GM23248 (cell line): ENCODE measurements at places on chromosomes 16 and 17. TPM values are rescaled to one million over a fixed set of nuclear protein-coding genes. Genes with fewer than 3 reads are reported as not detected.
A peak's percentile ranks its signal among the peaks of the same experiment; 100 is the strongest.

ASPA gene
- total RNA-seq = 0.63 TPM in 1 of 2 replicates, not detected in the other

AATK gene
- 1.6 and 4.0 TPM in 2 replicates for total RNA-seq

DNA sequence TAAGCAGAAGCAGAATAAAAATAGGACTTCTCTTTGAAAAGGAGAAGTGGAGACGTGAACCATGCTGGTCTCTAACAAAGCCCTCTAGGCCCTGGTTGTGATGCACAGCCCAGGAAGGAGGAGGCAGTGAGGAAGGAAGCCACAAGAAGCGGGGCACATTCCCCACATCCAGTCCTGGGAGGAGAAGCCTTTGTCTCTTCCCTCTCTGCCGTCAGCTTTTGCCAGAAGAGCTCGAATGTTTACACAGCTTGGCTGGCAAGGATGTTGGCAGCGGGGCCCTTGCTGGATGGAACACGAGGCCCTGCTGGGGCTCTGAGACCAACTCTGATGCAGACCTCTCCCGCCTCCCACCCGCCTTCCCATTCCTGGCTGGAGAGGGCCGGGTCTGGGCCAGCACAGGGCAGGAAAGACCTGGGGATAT is 91.3 kb downstream of the MAF start:
- DNase-seq = no peak

RCVRN gene
- not detected in 2 replicates for total RNA-seq

BEAN1 gene
- 0.32 and 1.1 TPM in 2 replicates for total RNA-seq

GRCh38 chr16:68396481-68396880 is 51.8 kb downstream of the SMPD3 start:
- peak; percentile 83 for DNase-seq

NFATC2IP gene
- total RNA-seq = 12.1 and 16.8 TPM in 2 replicates

DNA sequence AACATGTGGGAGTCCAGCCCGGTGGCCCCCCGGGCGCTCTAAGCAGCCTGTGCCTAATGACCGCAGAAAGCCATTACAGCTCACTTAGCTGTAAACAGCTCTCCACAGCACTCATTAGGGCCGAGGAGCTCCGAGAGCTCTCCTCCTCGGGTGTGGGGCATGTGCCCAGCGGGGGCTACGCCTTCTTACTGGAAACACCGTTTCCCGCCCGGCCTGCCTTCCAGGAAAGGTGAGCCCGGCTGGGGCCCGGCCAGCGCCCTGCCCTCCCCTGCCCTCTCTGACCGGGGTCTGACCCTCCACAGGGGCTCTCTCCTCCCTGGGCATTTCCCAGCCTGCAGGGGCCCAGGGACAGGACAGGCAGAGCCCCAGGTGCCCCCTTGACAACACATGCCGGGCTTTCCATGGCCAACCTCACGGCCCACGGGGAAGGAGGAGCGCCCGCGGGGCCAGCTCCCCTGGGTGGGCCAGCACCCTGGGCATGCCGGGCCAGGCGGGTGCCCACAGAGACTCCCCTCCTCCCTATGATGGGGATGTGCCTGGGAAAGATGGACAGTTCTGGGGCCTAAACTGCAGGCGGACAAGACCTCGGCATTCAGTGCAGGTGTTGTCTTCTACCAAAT is 72.6 kb downstream of the SDK2 start:
- DNase-seq = no peak

DNA sequence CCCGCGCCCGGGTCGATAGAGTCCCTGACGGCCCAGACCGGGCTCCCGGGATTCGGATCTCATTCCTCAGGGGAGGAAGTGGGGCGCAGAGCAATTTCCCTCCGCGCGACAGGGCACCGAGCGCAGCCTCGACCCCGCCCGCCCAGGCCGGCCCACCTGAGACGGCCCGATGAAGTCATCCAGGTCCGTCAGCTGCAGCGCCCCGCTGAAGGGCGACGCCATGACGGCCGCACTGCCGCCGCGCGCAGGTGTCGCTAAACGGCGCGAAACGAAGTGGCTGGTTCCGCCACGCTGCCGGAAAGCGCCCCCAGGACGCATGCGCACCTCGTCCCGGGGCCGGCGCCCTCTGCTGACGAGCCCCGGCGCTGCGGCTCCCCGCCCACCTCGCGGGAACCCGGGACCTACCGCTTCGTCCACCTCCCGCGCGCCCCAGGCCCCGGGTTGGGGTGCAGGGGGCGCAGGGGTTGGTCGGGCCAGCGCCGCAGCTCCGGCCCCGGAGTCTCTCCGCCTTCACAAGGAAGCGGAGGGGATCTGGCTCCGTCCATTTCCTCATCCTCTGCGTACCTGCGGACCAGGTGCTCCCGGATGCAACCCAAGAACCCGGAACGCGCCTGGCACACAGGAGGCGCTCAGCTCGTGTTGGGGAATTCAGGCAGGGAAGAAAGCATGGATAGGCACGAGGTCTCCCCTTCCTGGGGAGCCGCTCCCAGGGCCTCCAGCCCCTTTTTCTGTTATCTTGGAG is at the start of gene CIAO3:
Gene CIAO3 (minus strand): TSS at position 234 of the 742 bp plus-strand sequence. CDS start 12 bp downstream, at position 222.
- DNase-seq = peak; percentile 96

DNA sequence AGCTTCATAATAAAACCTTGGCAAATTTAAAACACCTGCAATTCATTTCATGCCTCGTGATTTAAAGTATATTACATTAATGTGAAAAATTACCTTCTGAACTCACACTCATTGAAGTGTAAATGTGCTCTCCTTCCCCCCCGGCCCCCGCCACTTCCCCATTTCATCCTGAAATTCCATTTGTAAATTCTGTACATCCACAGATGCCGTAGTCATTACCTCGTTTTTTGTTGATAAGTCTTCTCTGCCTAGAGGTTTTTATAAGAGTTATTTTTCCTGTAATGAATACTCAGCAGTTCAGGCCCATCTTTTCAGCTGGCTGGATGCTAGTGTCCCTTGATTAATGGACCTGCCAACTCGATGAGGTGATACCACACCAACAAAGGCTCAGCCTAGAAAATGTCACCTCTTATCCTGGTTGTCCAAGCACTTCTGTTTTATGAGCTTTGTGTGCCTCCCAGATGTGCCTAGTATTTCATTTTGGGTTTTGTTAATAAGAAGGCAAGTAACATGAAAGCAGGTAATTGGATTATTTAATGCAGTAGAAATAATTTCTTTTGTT is 64.8 kb upstream of the KIFC3 start:
- DNase-seq = no peak

DNA sequence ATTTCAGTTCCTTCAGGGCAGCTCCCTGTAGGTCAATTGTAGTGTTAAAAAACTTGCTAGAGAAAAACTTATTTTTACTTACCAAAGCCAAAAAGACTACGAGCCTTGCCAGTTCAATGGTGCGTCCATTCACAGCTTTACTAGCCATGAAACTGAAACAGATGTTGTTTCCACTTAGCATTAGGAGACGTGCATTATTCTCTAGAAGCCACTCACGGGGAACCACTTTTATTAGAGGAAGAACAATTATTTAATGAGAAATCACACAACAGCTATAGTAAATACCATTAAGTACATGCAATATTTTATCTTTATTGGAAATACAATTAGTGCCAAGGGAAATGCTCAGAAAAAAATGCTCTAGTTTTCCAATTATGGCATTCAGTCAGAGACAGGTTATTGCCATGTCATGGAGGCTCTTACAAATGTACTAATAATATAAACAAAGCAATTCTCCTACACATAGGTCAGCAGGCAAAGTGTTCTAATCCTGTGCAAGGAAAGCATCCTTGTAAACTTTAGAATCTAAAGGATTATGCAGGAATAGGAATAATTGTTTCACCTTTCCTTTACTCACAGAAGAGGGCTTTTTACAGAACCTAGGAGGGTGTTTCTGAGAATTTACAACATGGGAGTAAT is 17.4 kb downstream of the LASP1NB start:
- no peak for DNase-seq

- DNase-seq = no peak
Observed at GRCh38 chr16:2686912-2687507, 4.7 kb downstream of the KCTD5 start.

- no peak for DNase-seq
Observed at GRCh38 chr17:72378414-72379390, 257.9 kb downstream of the SOX9 start.

DNA sequence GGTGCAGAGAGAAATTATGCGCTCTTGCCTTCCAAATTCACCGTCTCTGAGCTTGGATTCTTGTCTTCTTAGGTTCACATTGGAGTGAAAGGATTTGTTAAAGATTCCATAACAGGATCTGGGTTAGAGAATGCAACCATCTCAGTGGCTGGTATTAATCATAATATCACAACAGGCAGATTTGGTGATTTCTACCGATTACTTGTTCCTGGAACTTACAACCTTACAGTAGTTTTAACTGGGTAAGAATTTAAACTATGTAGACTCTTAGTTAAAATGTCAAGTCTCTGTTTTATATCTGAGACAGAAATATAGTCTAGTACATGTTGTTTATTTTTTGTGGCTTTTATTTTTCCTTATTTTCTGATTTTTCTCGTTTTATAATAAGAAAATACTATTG is 42.9 kb downstream of the CPD start:
- DNase-seq = no peak

GRCh38 chr16:11250786-11251524 is 5.0 kb downstream of the SOCS1 start:
- no peak for DNase-seq

C1QL1 gene
- 0.86 TPM in 1 of 2 replicates, not detected in the other for total RNA-seq

TBC1D3H gene
- not detected in 2 replicates for total RNA-seq

GRCh38 chr17:50198026-50198669 is 3.3 kb downstream of the COL1A1 start:
- peak; percentile 84 for DNase-seq

- no peak for DNase-seq
Observed at GRCh38 chr16:35631261-35631945, 2172.0 kb downstream of the TP53TG3F start.

- no peak for DNase-seq
Observed at GRCh38 chr16:74942566-74942965, 42.4 kb downstream of the WDR59 start.

DNA sequence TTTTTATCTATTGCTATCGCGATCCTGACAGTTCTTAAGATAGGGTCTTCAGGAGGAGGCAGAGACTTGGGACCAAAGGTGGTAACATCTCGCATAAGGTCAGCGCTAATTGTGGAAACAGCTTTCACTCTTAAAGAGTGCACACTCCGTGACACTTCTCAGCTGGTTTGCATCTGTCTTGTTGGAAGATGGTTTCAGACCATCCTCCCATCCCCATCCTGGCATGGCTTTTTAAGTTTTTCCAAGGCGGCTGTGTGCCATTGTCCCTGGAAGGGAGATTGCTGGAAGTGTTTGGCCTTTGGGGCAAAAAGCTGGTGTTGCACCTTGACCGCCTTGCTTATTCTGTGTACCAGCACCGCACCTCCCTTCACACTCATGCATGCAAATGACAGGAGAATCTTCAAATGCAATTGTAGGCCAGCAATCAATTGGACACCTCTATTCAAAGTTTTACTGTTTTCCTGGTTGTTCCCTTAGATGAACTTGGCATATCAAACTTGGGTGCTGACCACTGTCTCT is 1.5 kb downstream of the SOCS7 start:
- DNase-seq = no peak

DNA sequence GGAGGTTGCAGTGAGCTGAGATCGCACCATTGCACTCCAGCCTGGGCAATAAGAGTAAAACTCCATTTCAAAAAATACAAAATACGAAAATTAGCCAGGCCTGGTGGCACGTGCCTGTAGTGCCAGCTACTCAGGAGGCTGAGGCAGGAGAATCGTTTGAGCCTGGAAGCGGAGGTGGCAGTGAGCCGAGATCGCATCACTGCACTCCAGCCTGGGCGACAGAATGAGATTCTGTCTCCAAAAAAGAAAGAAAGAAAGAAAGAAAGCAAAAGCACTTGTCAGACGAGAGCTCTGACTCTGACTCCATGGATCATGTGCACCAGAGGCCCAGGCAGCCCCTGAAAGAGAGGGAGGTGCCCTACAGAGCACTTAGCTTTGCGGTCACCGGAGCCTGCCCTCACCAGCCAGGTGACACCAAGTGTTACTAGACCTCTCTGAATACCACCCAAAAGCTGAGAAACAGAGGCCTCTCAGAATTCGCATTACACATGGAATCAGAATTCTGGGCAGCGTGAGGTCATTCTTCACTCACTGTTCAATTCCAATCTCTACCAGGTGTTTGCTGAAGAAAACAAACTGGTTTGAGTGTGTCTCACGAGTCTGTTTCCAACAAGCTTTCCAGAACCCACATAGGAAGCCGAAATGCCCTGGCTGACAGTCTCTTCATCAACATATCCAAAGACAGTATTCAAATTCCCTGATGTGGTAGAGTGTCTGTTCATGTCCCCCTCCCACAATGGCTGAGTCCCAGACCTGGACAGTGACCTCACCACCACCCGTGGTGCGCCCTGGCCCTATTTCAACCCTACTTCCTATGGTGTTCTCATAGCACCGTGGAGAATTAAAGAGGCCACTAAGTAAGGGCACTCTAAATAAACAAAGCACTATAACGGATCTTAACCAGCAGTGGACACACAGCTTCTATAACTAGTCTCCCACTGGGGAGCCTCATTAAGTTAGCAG is 1.5 kb downstream of the FLCN start:
- DNase-seq = peak; percentile 76

ITGAX gene
- total RNA-seq = not detected in 2 replicates

GRCh38 chr17:74531231-74531761 is at the start of gene CD300LB:
Gene CD300LB (minus strand): TSS chr17:74531475. CDS start chr17:74531350, 125 bp downstream.
- DNase-seq = no peak

- DNase-seq = no peak
Observed at GRCh38 chr17:61053469-61053868, 346.2 kb upstream of the TBX2 start.

DNA sequence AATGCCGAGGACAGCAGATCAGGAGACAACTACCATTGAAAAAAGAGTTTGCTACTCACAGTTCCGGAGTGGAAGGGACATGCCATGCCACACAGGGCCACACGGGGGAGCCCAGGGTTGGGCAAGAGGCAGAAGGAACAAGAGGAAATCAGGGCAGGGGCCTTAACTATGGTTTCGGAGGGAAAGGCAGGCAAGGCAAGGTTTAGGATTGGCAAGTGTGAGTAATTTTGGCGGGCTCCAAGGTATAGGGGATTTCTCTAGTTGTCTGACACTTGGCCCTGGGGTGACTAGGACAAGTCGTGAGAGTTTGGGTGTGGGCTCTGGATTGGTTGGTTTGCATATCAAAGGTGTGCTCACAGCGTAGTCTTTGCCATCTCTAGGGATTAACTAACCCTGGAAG is 27.0 kb upstream of the NTN1 start:
- DNase-seq = peak; percentile 58

DNA sequence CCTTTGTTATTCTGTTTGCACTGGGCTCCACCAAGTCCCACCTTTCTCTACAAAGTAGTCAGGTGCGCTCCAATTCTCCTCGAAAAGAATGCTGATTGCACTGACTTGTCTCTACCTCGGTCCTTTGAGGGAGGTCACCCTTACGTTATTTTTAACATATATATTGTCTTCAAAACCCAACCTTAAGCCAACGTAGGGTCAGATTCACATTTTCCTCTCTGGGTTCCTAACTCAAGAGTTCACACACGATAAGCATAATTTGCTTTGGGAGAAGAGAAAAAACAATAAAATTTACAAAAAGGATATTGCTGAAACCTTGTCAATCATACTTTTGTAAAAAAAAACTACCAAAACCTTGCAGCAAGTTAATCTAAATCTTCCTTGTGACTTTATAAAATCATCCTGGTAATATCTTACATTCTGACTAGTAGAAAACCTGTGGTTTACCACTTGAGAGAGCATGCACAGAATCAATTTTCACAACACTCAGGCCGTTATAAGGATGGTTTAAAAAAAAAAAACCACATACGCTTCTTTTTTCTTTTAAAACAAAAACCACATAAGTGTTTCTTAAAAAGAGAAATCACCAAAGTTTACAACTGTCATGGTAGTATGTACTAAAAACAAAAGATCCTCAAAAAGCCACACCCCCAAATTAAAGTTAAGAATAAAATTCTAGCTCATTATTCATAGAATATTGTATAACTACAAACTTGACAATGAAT is 72.2 kb upstream of the TRAP1 start:
- no peak for DNase-seq
